Cardiac septum (tissue), 1 donor: ENCODE measurements at places on chromosomes 3 and 15.

DNA sequence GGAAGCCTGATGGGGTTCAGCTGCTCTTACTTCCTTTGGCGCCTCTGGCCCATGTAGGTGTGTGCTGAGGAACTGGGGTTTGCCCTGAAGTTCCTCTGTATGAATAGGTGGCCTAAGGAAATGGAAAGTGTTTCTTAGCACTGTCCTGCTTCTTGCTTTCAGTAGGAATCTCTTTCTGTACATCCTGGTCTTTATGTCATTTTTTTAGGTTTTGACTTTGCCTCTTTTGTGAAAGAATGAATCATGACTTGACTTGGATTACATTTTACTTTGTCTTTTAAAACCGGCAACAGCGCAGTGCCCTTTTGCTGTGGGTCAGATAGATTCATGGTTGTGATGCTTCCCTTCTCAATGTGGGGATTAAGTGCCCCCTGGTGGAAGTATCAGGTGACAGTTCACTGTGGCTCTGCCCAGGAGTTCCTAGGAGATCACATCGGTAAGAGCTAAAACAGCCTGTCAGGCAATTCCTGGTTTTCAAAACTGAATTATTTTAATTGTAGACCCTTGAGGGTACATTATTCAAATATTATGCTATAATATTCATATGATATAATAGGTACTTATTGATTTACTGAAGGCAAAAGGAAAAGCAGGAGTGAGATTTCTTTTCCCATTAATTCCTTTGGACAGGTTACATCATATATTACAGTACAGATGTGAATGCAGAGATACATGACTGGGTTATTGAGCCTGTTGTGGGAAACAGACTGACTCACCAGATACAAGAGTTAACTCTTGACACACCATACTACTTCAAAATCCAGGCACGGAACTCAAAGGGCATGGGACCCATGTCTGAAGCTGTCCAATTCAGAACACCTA lies 95.4 kb downstream of the HCN4 start:
- no peak for DNase-seq

GRCh38 chr3:37824090-37824953 lies 37.4 kb upstream of the CTDSPL start:
- no peak for DNase-seq

DNA sequence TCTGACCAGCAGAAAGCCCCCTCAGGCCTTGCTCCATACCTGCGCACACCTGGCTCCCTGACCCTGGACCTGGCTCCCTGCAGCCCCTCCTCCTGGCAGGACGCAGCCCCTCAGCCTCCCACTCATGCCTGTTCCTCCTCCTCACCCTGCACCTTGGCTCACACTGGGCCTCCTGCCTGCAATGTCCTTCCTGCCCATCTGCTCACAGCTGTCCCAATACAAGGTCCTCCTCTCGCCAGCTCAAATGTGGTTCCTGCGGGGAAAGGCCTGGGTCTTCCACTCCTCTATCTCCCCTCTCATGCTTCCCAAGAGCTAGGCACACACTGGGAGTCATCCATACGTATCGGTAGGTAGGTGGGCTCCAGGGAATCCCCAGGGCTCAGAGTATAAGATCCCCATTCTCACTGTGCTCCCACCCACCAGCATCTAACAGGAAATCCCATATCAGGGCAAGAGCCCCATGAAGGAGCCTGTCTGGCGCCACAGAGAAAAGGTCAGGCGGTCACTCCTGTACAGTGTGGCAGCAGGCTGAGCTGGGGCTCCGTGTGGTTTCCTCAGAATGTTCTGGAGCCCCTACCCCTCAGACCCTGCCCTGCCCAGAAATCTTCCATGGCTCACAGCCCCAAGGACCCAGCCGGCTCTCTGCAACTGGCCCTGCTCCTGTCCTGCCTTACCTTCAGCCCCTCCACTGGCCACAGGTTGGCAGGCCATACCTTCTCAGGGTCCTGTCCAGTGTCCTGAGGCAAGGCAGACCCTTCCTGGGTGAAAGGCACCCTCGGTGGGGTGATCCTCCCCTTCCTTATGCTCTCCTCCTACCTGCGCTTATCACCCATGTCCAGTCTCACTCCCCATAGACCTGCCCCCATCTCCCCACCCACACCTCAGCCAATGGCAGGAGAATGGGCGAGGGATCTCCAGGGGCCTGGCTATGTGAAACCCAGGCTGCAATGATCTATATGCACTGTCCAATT lies 10.9 kb downstream of the PLCD1 start:
- peak; percentile 73 for DNase-seq

GRCh38 chr15:95277266-95277665 lies 1045.9 kb downstream of the MCTP2 start:
- no peak for DNase-seq

- no peak for DNase-seq
These were observed 131.2 kb upstream of the TGFBR2 start for GRCh38 chr3:30475038-30475808.

- DNase-seq: peak; percentile 71
These were observed 675 bp downstream of the RBM15B start for GRCh38 chr3:51391566-51392354.

DNA sequence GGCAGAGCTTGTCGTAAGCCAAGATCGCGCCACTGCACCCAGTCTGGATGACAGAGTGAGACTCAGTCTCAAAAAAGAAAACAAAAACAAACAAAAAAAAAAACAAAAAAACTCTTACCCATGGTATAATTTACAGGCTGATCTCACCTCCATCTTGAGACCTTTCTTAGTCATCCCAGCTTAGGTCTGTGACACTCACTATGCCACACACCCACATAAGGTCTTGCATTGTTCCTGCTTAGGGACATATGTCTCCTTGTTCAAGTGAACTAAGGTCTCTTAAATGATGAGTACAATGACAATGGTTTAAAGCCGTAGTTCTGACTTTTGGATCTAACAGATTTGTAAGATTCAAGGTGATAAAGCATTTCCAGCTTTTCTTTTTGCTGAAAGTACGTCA lies 360.2 kb upstream of the ARHGEF26 start:
- no peak for DNase-seq

- DNase-seq: no peak
These were observed 135.2 kb downstream of the BBX start for GRCh38 chr3:107657971-107658370.

DNA sequence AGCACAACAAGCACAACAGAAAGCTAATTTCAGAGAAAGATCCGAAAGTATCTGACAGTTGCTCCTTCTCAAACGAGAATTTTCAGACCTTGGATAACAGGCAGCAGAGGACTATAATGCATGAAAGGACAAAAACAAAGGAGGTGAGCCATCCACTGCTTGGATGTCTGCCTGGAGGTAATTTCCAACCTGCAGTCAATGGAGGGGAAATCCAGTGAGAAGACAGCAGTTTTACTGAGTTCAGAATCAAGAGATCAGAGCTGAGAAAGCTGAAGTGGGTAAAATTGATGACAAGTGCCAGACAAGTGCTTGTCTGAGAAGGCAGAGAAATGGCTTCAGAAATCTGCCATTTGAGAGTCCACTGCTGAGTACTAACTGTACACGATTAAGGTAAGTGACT lies 22.1 kb downstream of the UBE3A start:
- DNase-seq: no peak

DNA sequence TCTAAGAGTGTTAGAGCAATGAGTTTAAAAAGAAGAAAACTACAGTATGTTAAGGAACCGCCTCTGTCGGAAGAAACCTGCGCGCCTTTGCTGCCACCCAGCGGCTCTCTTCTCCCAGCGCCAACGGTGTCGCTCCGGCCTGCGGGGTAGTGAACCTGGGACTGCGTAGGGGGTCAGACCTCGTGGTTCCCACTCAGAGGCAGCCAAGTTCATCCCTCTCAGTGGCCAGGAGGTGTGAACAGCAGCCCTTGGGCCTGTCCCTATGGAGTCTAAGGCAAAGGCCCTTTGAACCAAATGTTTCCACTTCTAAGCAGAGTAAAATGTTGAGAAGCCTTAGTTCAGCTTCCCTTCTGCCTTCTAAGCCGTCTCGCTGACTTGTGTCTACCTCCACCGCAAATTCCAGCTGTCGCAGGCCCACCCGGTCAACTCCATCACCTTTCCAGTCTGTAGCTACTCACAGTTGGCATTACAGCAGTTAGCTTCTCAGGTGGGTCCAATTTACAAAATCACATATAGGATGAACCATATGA lies 980 bp upstream of the RAB27A start:
- peak; percentile 94 for DNase-seq

- DNase-seq: no peak
These were observed 357.4 kb downstream of the RSL24D1 start for GRCh38 chr15:54839379-54839778.

DNA sequence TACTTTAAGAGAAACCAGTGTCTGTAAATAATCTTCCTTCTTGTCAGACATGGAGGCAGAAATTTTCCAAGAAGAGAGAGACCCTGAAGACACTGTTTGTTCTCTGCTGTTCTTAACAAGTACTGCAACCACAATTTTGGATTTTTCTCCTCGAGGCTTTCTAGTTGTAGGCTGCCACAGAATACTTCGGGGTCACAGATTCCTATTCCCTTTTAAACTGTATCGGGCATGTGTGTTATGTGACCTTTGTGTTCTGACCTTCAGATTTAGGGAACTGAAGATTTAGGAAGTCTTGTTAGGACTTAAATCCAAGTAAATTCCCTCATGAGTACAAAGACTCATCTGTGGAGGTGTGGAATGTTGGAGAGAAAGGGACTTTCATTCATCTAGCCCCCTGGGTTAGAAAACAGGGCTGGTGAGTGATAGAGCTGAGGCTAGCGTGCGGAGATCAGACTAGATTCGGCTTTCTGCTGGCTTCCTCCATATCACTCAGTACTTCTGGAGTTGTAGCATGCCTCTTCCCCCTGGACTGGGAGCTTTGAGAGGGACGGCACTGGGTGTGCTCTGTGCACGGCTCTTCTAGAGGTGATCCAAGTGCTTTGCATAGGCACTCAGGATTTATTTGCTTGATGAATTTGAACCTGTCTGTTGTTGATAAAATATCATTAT lies 237.0 kb downstream of the LPP start:
- no peak for DNase-seq

- no peak for DNase-seq
These were observed 129.4 kb upstream of the SLC24A5 start for GRCh38 chr15:47991357-47991756.

- DNase-seq: no peak
These were observed 8.3 kb downstream of the TF start for GRCh38 chr3:133754455-133754854.

GRCh38 chr15:53644660-53645059 lies 114.8 kb downstream of the WDR72 start:
- DNase-seq: no peak

GRCh38 chr15:90883526-90883975 lies 753 bp upstream of the FES start:
- no peak for DNase-seq

GRCh38 chr3:14700891-14701290 lies 25.9 kb downstream of the C3orf20 start:
- no peak for DNase-seq

DNA sequence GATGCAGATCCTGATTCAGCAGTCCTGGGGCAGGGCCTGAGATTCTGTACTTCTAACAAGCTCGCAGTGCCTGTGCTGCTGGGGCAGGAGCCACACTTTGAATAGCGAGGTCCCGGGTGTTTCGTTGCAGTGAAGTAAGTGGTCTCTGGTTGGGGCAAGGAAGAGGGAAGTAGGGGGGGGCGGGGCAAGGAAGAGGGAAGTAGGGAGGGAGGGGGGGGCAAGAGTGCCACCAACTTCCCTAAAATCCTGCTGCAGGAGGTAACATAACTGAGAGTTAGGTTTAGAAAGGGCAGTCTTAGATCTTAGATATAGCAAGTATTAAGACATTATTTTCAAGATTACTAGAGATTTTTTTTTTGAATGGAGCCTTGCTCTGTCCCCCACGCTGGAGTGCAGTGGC lies 35.5 kb downstream of the CRTAP start:
- no peak for DNase-seq

GRCh38 chr3:150372722-150373121 lies 35.4 kb upstream of the TSC22D2 start:
- DNase-seq: no peak

- no peak for DNase-seq
These were observed 32.8 kb upstream of the TIMP4 start for GRCh38 chr3:12191559-12191958.

DNA sequence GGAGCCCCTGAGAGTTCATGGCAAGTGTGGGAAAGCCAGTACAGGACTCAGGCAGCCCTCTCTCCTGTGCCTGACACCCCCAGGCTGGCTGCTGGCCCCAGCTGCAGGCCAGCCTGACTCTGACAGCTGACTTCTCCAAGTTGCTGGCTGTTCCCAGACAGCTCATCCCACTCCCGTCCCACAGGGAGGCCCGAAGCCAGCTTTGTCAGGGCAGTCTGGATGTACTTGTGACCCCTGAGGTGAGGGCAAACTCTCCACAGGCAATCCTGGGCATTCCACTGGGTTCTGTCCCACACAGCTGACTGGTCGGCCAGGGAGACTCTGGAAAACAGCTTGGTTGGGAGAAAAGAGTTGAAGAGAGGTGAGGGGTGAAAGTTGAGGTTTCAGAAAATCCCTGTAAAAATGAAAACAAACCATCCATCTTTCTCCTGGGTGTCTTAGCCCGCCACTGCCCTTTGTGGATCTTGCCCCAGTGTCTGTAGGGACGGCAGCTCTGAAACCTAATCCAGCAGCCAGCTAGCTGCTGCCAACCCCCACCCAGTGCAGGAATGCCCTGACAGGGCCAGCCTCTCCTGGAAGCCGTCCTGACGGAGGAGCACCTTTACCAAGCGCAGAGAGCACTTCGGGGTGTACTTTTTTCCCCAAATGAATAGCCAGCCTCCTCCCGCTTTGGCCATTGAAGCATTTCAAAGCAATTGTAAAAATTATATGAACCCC lies 87.9 kb downstream of the DNAJB8 start:
- no peak for DNase-seq

GRCh38 chr15:82231233-82231632 lies 31.3 kb downstream of the EFL1 start:
- no peak for DNase-seq

GRCh38 chr15:35256551-35256950 lies 171.5 kb upstream of the NANOGP8 start:
- no peak for DNase-seq

- DNase-seq: no peak
These were observed 12.3 kb upstream of the COL6A6 start for GRCh38 chr3:130504701-130505100.

DNA sequence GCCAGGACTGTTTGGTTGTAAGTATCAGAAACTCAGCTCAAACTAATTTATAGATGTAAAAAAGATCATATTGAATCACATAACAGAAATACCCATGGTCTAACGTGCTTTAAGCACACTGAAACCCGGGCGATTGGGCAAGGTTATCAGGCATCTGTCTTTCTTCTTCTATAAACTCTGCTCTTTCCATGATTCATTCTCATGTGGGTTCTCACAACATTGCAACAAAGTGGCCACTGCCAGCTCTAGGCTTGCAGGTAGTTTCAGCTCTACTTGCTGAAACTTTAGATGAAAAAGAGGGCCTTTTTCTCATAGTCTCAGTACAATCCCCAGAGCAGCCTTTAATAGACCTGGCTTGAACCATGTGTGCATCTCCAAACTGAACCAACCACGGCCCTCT lies 456.1 kb downstream of the MFSD1 start:
- no peak for DNase-seq
